ENCODE measurements at places on chromosomes 12 and 14. TPM values are rescaled to one million over a fixed set of nuclear protein-coding genes. Genes with fewer than 3 reads are reported as not detected.

GARIN6 gene
- total RNA-seq = not detected

CCDC177 gene
- not detected for total RNA-seq

ISM2 gene
- total RNA-seq = not detected

MYBPC1 gene
- not detected for total RNA-seq

KLRK1 gene
- total RNA-seq = 2.8 TPM

Measured in activated naive CD4-positive, alpha-beta T cell treated with anti-CD3 and anti-CD28 coated beads, Interleukin-2, amount 50 U/mL, for 72 hours (primary cell).